ENCODE measurements at places on chromosomes 5 and 9. TPM values are rescaled to one million over a fixed set of nuclear protein-coding genes. Genes with fewer than 3 reads are reported as not detected.

CDH12 gene
- total RNA-seq = not detected

STK10 gene
- 18.1 TPM for total RNA-seq

ENG gene
- total RNA-seq = 392 TPM

GRCh38 chr5:129724647-129725046 is 23.2 kb upstream of the MINAR2 start:
- DNase-seq = no peak

DNA sequence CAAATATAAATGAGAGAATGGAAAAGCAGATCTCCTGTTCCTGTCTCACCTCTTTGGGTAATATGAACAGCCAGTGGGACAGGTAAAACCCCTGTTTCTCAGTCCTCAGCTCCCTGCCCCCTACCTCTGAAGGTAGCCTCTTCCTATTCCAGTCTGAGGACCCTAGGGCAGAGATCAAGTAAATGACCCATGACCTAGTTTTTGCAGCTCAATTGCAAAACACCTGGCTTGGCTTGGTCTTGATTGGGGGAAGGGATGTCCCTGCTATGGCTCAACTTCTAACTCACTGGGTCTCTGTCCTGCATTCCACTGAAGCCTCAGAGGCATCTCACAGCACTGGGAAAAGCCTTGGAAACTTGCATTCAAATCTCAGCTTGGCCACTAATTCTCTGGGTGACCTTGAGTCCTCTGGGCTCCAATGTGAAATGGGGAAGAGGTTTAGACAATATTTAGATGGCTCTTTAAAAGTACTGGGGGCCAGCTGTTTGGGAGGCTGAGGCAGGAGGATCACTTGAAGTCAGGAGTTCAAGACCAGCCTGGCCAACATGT is 1.6 kb upstream of the GALT start:
- no peak for DNase-seq

DNA sequence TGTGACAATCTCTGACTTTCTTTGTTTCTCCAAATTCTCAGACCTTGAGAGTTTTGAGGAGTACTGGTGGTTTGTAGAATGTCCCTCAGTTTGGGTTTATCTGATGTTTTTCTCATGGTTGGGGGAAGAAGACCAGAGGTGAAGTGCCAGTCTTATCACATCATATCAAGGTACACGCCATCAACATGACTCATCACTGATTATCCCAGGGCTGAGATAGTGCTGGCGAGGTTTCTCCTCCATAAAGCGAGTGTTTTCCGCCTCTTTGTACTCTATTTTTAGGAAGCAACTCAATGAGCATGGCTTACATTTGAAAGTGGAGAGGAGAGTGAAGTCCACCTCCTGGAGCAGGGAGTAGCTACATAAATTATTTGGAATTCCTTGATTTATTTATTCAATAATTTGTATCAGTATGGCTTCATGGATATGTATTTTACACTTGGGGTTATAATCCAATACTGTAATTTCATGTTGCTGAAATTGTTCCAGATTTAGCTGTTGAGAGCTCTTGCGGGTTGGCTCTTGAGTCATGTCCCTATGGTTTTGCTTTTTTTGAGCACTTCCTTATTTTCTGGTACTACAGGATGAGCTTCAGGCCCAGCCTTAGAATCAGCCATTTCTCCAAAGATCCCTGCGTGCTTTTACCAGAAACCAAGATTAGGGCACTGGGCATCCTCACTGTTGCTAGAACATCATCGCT is 23.9 kb downstream of the DCANP1 start:
- no peak for DNase-seq

DNA sequence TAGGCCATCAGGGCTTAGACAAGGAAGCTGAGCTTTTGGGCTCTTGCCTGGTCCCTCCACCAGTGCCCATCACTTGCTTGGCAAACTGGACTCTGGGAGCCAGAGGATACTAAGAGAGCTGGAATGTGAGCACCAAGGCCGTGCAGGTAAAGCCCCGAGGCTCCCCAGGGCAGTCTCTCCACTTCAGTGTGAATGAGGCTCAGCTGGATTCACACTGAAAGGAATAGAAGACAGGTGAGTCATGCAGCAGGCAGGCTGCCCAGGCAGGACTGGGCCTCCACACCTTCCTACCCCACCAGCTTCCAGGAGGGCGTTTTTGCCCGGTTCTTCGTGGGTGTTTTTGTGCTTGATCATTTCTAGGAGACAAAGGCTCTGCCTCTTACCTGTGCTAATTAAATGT is 7.3 kb upstream of the CTSV start:
- DNase-seq = peak; percentile 36

DNA sequence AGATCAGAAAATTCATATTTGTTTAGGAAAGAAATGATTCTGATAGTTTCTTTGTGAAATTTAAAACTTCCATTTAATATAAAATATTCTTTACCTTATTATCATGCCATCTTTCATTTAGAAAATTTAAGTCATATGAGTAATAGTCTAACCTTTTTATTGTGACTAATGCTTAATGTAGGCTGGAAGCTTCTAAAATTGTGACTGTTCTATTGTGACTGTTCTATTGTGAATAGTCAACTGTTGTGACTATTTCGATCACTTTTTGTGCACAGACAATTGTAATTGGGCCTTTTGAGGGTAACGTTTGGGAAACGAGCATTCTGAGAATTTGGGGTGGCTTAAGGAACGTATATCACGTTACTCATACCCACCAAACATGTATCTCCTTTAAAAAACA is 100.0 kb downstream of the PARP8 start:
- no peak for DNase-seq

All from left cardiac atrium (tissue), 4 donors.